ENCODE measurements at places on chromosomes 11 and 22.

- no peak for DNase-seq
Observed at GRCh38 chr11:2265396-2265795, 5.0 kb downstream of the ASCL2 start.

GRCh38 chr11:31404614-31405013, 35.0 kb downstream of the DNAJC24 start:
- DNase-seq = no peak

DNA sequence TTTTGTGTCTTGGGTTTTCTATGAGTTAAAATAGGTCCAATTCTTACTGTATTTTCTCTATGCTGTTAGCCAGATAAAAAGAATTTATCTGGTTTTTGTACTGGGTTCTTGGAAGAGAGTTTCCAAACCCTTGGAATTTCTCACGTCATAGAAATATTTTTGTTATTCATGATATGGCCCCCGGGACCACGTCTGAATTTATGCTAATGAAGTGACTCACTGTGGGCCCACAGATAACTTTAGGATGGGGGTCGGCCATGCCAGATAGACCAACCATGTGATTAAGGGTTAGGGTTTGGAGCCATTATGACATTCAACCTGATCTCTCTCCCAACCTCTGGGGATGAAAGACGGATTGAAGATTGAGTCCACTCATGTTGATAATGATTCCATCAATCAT, 35.6 kb upstream of the DDI1 start:
- no peak for DNase-seq

DNA sequence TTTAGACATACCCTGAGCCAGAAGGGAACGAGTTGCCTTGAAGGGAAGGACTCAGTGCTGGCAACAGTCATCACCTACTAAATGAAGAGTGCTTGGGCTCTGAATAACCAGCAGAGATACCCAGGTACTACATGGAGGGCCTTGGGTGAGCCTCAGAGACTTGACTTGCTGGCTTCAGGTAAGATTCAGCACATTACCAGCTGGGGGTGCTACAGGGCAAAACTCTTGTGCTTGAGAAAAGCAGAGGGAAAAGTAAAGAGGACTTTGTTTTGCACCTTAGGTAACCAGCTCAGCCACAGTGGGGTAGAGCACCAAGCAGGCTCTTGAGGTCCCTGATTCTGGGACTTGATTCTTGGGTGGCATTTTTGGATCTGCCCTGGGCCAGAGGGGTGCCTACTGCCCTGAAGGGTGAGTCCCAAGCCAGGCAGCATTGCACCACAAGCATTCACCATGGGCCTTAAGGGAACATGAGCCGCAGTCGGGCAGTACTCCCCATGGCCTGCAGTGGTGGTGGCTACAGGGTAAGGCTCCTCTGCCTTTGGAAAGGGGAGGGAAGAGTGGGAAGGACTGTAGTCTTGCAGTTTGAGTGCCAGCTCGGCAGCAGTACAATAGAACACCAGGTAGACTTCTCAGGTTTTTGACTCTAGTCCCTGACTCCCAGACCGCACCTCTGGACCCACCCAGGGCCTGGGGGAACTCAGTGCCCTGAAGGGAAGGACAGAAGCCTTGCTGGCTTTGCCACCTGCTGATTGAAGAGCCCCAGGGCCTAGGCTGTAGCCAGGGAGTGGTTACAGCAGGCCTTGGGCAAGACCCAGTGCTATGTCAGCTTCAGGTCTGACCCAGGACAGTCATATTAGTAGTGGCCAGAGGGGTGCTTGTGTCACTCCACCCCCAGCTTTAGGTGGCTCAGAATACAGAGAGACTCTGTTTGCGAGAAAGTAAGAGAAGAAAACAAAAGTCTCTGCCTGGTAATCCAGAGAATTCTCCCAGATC, 22.7 kb upstream of the PLEKHA7 start:
- no peak for DNase-seq

DNA sequence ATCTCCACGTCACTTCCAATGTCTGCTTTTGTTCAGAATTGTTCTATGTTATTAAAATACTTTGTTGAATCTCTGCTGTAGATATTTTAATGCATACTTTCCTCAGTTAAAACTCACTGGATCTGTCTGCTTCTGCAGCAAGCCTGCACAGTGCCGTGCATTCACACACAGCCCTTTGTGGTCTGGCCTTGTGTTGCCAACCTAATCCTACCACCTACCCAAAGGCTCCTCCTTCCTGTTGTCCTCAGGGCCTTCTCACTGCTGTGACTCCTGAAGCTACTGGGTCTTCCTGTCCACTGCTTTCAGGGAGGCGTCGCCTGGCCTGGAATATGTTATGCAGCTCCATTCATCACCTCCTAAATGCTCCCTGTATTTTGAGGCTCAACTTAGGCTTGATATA, 67.0 kb downstream of the PPP6R3 start:
- no peak for DNase-seq

GRCh38 chr22:46428602-46429324, 93.2 kb downstream of the TRMU start:
- DNase-seq = no peak

GRCh38 chr22:46220921-46221320, 29.2 kb downstream of the CDPF1 start:
- no peak for DNase-seq

Measured in effector CD4-positive, alpha-beta T cell (primary cell).